Fibroblast of skin of scalp (primary cell): ENCODE measurements at places on chromosomes 13 and 19.
A peak's percentile ranks its signal among the peaks of the same experiment; 100 is the strongest.

DNA sequence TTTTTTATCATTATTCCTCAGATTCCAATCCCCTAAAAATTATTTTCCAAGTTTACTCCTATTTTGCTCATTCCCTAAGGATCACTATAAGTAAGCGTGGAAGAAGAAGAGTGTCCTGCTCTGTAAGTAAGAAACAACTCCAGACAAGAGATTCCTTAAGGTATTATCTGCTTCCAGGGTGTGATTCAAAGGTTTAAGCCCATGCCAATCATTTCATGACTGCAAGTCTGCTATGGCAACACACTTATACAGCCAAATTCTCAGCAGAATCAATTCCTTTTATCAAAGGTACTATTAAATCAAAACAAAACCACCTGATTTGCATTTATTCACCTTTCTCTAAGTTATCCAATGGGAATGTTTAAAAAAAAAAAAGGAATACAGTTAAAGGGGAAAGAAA, 43.7 kb downstream of the FOXO1 start:
- no peak for DNase-seq

- DNase-seq = no peak
Measured at GRCh38 chr13:99376924-99377323, 69.7 kb upstream of the GPR183 start.

- peak; percentile 63 for DNase-seq
Measured at GRCh38 chr19:14023404-14024235, 4.3 kb upstream of the RLN3 start.

DNA sequence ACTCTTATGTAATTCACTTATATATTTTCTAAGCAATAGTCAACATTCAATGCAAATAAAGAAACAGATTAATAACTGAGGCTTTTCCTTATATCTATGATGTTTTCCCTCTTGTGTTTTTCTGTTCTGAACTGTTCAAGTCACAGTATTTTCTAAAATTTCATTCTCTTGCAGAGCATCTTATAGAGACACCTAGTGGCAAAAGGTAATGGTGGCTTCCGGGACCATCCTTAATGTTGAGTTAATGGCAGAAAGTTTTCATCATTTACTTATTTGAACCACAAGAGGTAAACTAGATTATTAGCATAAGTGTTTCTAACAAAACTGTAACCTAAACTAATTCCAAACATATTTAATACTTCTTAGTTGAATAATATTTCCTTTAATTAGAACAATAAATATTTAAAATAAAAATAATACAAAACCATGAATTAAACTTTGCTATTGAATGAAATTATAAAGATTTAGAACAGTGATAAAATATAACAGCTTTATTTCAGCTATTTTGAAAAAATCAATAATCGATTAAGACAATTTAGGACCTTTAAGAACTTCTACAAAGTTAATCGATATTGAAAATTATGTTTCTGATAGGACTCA, 1.7 kb upstream of the SLITRK5 start:
- DNase-seq = peak; percentile 12

GRCh38 chr13:106182404-106182803, 353.1 kb downstream of the EFNB2 start:
- DNase-seq = peak; percentile 90

DNA sequence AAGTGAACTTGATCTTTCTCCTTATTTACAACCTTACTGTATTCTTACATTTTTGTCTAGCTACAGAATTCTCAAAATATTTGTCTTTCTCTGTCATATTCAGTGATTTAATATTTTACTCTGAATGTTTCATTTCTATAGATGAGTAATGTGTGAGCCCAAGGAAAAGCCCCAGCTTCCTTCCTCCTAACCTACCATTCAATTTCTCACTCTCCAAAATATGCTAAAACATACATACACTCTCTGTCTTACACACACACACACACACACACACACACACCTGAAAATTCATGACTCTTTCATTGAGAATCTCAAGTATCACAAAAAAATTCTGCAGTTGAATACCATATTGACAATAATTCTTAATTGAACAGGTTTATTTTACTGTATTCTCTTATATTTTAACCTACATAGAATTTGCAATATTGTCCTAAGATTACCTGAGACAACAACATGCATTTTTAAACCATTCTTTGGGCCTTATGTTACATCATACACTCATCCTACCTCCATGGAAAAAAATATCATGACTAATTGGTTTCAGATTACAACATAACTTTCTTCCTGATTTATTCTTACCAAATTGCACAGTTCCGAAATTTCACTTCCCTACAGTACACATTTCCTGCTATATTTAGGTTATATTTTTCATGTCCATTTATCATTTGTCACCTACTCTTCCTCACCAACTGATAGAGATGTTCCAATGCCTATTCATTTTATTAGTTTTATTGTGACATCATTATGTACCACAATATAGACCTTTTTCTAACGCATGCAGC, 1965.6 kb upstream of the PCDH20 start:
- peak; percentile 1 for DNase-seq

DNA sequence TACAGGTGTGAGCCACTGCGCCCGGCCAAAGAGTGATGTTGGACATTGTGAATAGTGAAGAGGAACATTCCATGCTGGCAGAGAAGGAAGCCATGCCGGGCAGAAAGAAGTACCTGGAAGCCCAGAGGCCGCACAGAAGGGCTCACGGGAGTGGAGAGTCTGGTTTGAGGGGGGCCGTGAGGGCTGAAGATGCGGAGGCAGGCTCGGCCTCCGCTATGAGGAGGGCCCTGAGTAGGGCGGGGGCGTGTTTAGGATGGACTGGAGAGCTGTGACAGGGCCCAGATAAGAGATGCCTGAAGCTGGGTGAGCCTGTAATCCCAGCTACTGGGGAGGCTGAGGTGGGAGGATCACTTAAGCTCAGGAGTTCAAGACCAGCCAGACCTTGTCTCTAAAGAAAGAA, 1.6 kb downstream of the JOSD2 start:
- no peak for DNase-seq

DNA sequence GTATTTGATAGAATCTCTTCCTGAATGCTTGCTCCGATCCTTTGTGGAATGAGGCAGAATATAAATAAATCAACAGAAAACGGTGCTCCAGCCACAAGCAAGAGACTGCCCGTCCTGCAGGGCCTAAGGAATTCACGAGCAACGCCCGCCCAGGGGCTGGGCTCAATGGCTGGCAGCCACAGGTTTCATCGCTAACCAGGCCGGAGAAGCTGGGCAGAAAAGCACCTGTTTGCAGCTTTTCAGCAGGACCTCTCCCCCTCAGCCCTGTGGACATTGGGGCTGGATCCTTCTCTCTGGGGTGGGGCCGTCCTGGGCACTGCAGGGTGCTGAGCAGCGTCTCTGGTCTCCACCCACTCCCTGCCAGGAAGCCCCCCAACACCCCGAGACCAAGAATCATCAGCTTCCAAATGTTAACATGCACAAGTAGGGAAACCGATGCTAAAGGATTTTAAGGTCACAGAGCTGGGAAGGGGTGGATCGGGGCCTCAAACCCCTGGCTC, 102.5 kb downstream of the GADD45B start:
- peak; percentile 85 for DNase-seq

DNA sequence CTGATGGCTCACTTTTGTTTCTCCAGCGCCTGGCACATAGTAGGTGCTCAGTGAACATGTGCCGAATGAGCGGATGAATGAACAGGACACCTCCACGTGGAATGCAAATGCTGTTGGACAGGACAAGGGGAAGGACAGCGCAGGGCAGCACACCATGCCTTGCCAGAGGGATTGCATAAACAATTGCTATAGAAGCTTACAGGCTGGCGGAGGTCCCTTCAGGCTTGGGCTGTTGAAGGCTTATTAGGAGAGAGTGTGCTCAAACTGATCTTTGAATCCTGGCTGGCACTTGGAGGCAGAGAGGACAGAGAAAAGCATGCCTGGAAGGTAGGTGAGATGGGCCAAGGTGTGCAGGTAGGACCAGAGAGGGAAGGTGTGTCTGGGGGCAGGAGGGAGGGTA, 35.9 kb upstream of the ZNF536 start:
- no peak for DNase-seq

DNA sequence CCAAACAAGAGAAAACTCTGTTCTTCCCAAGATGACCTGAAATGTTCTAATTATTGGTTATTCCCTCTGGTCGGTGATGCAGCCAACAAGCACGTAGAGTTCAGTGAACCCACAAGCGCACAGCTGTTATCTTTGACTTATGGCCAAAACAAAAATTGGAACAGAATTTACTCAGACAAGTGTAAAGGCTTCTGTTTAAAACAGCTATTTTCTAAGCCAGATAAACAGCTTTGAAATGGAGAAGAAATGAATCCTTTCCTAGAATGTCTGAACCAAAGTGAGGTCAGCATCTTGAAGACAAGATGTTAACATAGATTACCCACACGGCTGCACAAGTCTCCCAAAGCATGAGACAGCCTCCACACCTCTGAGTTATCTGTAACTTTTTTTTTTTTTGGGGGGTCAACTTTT, 669.2 kb downstream of the DIAPH3 start:
- peak; percentile 51 for DNase-seq

DNA sequence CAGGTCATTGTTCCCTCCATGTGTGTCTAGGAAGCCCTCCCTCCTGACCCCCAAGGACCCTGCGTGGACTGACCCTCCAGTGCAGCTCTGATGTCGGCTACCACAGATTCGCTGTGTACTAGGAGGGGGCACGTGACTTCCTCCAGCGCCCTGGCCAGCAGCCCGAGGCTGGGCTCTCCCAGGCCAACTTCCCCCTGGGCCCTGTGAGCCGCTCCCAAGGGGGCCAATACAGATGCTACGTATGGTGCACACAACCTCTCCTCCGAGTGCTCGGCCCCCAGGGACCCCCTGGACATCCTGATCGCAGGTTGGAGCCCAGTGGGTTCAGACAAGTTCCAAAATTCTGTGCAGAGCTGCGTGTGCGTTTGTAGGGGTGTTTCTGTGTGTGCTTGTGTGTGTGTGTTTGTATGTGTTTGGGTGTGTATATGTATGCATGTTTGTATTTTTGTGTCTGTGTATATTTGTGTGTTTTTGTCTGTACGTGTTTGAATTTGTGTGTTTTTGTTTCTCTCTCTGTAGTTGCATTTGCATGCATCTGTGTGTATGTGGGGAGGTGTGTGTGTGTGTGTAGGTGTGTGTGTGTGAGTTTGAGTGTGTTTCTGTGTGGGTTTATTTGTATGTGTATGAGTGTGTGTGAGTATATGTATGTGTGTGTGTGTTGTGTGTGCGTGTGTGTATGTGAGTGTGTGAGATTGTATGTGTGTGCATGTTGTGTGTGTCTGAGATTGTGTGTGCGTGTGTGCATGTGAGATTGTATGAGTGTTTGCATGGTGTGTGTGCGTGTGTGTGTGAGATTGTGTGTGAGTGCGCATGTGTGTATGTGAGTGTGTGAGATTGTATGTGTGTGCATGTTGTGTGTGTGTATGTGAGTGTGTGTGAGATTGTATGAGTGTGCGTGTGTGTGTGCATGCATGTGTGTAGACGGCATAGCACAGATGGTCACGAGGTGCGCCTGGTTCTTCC, 21.4 kb upstream of the LILRA2 start:
- DNase-seq = no peak

DNA sequence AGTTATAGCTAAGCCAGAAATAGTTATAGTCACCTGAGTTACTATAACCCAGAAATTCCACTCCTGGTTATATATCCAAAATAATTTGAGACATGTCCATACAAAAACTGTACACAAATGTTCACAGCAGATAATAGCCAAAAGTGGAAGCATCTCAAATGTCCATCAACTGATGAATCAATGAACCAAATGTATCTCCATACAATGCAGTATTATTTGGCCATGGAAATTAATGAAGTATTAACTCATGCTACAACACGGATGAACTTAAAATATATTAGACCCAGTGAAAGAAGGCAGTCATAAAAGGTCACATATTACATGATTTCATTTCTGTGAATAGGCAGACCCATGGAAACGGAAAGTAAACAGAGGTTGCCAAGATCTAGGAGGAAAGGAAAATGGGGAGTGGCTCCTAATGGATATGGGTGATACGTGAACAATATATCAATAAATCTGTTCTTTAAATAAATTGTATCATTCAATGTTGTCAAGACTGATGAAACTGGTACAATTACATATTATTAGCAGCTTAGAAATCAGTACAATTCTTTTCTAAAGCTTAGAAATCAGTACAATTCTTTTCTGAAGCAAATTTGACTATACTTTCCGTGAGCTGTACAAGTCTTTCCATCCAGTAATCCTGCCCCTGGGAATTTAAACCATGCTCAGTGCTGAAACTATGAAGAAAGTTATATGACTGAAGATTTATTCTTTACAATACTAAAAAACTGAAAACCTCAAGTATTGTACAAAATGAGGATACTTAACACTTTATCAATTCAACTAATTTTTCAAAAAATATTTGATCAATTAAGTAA, 47.0 kb upstream of the DIAPH3 start:
- DNase-seq = no peak

- DNase-seq = no peak
Measured at GRCh38 chr13:30789166-30789862, 54.0 kb downstream of the ALOX5AP start.

DNA sequence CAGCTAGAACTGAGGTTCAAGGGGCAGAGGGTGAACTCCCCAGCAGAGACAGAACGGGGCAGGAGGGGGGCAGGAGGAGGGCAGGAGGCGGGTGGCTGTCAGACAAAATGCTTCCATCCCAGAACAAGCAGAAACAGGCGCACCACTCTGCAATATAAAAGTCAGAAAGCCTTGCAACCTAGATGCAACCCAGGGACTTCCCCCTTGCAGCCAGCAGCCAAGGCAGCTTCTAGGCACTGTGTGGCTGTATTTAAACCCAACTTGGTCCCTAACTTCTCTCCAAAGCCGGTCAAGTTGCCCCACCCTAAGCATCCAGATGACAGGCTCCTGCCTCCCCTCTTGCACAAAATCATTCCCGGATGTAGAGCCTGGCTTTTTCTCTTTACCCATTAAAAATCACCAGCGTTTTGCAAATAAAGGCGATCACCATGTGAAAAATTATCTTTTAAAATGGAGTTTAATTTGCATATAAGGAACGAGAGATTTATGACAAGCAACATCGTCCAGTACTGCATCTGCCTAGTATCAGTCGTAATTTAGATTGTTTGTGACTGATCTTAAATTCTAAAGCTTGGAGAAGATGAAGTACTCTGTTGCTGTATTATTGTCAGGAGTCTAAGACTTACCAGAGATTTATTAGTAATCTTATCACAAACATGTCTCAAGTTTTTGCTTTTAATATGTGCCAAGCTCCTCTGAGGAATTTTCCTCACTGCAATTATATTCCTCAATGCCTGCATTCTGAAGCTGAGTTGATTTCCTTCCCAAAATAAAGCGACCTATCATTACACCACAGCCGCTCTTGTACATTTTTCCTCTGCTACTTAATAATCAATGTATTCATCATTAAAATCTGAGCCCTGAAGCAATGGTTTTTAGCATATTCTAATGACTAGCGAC, 307.1 kb upstream of the ZNF507 start:
- DNase-seq = no peak

- no peak for DNase-seq
Measured at GRCh38 chr13:42876270-42876714, 94.9 kb downstream of the FAM216B start.

DNA sequence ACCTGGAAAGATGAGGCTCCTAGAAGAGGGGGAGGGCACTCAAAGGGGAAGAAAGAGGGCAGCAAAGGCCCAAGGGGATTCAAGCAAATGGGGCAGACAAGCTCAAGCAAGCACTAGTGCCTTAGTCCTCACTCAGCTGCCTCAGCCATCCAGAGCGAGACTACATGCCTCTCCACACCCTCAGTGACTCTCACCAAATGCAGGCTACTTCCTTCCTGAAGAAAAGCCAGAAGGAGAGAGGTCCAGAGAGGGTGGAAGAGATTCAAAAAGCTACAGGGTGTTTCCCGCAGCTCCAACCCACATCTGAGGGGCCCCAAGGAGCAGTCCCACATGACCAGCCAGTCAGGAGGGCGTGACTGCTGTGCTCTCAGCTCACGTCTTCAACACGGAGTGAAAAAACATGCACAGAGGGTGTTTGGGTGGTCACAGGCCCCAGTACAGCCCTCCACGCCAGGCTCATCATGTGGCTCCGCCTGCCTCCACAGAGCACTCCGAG, 40.5 kb downstream of the MIPEP start:
- DNase-seq = no peak
